ENCODE measurements at places on chromosomes 2 and 18.

DNA sequence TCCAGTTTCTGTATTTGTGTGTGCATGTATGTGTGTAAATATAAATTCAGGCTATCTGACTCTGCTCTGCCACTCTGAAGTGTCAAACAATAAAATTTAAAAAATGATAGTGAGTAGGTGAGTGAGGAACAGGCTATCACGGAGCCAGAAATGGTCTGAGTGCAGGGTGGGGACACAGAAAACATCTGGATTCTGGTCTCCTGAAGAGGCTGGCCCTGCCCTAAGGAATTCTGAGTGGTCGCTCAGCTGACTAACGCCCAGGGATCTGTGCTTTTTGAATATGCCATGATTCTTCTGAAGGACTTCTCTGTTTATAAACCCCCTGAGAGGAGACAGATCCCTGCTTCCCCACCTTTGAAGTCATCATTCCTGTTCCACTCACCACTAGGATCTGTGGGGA is 353.9 kb upstream of the GYPC start:
- no peak for DNase-seq

GRCh38 chr2:197577446-197577845 is 61.6 kb downstream of the MOB4 start:
- no peak for DNase-seq

GRCh38 chr2:188379748-188380147 is 88.1 kb downstream of the GULP1 start:
- no peak for DNase-seq

GRCh38 chr18:60174832-60175231 is 197.7 kb downstream of the MC4R start:
- no peak for DNase-seq

- DNase-seq: no peak
These were observed 160.9 kb upstream of the COL3A1 start for GRCh38 chr2:188813315-188813714.

- peak; percentile 51 for DNase-seq
These were observed 8.4 kb downstream of the TGIF1 start for GRCh38 chr18:3458378-3458777.

GRCh38 chr18:13236411-13236810 is 17.9 kb downstream of the LDLRAD4 start:
- no peak for DNase-seq

DNA sequence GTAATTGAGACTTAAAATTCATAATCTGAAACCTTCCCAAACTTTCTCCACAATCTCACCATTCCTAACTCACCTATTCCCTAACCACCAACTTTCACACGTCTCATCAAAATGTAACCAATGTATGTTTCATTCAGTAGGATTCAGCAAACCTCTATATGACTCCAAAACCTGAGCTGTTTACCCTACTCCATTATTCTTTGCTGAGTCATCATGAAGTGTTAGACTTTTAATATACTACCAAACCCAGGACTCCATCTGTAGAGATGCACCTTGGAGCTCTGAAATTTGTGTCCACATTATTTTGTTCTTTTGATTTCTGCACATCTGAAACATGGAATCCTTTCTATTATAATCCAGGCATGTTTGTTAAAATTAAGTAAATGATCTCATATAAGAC is 727.0 kb upstream of the PIK3C3 start:
- no peak for DNase-seq

GRCh38 chr2:60366135-60366712 is 187.2 kb downstream of the BCL11A start:
- no peak for DNase-seq

GRCh38 chr2:138767101-138767500 is 13.1 kb downstream of the NXPH2 start:
- no peak for DNase-seq

- DNase-seq: no peak
These were observed 55.4 kb upstream of the UPP2 start for GRCh38 chr2:158046121-158046880.

GRCh38 chr18:37499044-37499443 is 66.6 kb downstream of the CELF4 start:
- no peak for DNase-seq

DNA sequence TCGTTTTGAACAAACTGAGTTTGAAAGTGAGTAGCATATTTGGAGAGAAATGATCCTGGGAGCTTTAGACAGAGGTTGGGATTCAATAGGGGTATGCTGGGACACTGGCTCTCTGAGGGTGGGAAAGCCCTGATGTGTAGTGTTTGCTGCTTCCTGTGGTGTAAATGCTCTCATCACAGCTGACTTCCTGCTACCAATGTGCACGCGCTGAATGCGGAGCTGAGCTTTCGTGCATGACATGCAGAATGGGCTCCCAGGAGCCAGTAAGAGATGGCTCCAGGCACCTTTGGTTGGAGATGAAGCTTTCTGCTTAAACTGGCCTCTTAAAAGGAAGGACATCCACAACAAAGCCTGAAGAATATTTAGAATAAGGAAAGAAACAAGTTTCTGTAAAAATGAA is 224.1 kb upstream of the CCDC150 start:
- DNase-seq: no peak

GRCh38 chr2:233476651-233477547 is 89.7 kb downstream of the USP40 start:
- DNase-seq: no peak

GRCh38 chr2:207269038-207269437 is 103.3 kb upstream of the KLF7 start:
- no peak for DNase-seq

DNA sequence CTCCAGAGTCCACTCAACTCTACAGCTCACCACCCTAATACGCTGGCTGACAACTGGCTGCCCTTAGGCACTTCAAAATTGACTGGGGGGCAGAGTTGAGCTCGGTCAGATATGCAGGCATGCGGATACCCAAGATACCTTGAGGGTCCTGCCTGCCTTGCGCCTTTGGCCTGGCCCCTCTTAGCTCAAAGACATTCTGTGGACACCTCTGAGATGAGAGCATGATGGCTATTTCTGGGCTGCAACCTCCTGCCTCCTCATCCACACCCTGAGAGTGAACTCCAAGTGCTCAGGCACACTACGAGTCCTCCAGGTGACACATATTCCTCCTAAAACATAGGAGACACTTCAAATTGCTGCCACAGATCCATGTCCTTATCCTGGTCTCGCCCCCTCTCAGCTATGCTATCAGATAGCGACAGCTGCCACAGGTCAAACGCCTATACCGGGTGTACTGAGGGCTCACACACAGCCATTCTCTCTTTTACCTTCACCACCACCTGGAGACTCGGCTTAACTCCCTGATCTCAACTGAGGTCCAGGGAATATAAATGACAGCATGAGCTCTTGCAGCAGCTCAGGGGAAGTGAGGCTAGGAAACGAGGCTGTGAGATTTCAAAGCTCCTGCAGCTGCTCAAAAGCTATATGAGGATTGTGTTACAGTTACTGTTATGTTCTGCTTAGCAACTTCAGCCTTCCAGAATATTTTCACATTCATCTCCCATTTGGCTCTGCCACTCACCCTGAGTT is 60.5 kb upstream of the TEX51 start:
- no peak for DNase-seq

GRCh38 chr2:44392338-44392943 is 30.7 kb downstream of the CAMKMT start:
- peak; percentile 34 for DNase-seq

- no peak for DNase-seq
These were observed 84.4 kb downstream of the MEIS1 start for GRCh38 chr2:66519264-66519843.

- DNase-seq: no peak
These were observed 69.6 kb downstream of the THNSL2 start for GRCh38 chr2:88239781-88240180.

GRCh38 chr2:57546478-57546877 is 500.1 kb upstream of the VRK2 start:
- no peak for DNase-seq

DNA sequence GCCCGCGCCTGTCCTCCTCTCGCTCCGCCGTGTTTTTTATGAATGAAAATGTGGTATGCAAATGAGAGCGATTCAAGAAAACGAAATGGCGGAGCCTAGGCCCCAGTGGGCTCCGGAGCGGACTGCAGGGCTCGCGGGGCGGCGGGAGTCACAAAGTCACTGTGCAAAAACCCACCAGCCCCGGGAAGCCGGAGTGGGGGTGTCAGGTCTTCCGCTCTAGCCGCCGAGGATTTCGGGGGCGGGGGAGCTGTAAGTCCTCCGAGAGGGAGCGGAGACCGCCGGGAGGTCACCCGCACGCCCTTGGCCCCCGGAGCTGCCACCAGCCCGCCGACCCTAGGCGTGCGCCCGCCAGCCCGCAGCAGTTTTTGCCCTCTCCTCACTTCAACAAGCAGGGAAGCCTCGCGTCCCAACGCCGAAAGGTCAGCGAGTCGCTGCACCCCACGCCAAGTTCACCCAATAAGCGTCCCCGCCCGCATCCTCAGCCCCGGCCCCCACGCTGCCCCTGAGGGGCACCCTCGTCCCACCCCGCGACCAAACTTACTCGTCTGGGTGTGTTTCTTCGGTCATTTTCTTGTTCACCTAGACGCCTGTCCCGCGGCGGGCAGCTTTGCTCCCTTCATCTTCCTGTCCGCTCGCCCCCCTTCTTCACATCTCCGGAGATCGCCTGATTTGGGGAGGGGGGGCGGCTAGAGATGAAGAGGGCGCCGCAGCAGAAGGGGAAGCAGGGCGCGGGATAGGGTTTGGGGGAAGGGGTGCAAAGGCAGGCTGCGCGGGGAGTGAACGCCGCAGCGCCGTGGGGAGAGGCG is 775 bp downstream of the SPRED2 start:
- peak; percentile 43 for DNase-seq

DNA sequence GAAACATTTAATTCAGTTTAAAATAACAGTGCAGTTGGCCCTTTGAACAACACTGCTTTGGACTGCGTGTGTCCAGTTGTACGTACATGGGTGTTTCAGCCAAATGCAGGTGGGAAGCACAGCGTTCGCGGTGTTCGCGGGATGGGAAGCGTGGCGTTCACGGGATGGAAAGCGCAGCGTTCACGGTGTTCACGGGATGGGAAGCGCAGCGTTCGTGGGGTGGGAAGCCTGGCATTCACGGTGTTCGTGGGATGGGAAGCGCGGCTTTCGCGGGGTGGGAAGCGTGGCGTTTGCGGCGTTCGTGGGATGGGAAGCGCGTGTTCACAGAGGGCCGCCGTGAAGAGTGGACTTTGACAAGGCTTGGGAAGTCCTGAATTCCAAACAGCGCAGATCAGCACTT is 47.6 kb downstream of the CTDP1 start:
- no peak for DNase-seq

GRCh38 chr18:30927042-30927441 is 115.5 kb downstream of the DSC3 start:
- DNase-seq: no peak

- no peak for DNase-seq
These were observed 23.2 kb downstream of the ADAM17 start for GRCh38 chr2:9532421-9532820.

- no peak for DNase-seq
These were observed 81.6 kb downstream of the CIB4 start for GRCh38 chr2:26559556-26559955.

DNA sequence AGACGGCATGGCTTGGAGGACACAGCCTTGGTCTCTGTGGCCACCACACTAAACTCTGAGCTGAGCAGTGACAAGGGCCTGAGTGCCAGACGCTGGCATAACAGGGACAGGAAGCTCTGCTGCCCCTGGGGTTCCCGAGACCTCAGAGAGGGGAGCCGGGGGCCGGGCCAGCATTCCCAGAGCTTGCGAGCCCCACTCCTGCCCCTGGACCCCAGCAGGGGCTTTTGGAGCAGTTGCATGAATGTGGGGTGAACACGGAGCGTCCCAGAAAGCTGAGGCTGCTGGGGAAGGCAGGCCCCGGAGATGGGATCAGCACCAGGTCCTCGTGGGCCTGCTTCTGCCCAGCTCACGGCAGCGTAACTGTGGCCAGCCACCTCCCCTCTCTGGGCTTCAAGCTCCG is 7.6 kb upstream of the ERFE start:
- no peak for DNase-seq

- no peak for DNase-seq
These were observed 23.8 kb downstream of the GRHL1 start for GRCh38 chr2:9975328-9975727.

- no peak for DNase-seq
These were observed at the start of gene DOK6 for GRCh38 chr18:69400253-69400975. Gene DOK6 (plus strand): TSS chr18:69400888.

DNA sequence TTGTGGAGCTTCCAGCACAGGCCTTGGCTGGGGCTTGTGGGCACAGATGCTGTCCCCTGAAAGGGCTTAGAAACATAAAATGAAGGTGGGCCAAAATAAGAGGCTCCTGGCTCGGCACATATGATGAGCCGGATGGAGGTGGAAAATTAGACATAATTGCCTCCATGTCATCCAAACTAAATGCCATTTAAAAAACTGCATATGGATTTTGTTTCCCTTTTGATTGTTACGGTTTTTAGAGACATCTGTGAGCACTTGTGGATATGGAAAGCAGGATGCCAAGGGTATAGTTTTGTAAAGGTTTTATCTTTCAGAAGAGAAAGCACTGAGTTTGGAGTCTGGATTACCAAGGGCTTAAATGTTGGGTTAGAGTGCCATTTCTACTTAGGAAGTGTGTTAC is 498.3 kb downstream of the RIT2 start:
- no peak for DNase-seq

GRCh38 chr2:237987268-237987667 is 20.5 kb downstream of the UBE2F start:
- no peak for DNase-seq

DNA sequence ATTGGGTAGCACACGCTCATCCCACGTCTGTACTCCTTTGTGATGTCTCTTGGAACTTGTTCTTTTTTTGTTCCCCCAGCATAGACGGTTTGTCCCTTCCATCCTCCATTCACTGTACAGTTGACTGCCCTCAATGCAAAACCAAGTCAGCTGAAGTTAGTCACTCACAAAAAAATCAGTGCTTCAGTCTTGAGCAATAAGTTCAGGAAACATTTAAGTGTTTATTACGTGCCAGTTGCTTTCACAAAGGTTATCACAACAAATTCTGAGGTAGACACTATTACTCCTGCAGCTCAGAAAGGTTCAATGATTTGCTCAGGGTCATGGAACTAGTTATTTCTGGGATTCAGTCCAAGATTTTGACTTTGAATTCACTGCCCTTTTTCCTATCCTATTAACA is 102.2 kb downstream of the PDE1A start:
- no peak for DNase-seq

GRCh38 chr2:98448441-98449145 is 3.9 kb downstream of the INPP4A start:
- no peak for DNase-seq

GRCh38 chr2:56364902-56365301 is 181.1 kb downstream of the CCDC85A start:
- no peak for DNase-seq

DNA sequence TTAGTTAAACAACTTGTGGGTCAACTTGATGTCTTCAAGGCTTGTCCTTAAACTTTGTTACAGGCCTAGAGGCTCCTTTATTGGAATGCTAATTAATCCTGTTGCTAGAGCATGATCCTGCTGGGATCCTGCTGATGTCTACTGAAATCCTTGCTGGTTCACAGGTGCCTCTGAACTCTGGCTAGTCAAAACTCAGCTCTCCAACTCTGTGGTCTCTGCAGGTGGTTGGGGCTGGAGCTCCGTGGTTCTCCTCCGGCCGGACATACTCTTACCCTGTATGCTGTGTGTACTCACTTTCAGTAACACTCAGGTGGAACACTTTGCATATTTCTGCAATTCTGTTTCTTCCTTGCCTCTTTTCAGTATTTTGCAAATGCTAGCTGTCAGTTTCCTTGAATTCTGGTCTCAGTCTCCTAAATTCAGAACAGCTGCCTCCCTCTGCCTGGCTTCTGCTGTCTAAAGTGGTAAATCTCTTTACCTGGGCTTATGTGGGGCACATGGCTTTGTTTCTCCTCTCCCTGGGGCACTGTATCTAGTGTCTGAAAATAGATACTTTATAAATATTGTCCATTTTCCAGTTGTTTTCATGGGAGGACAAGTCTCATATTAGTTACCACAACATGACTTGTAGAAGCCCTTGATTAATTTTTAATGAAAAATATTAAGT is 113.0 kb downstream of the ATP9B start:
- no peak for DNase-seq

Measured in activated gamma-delta T cell treated with Interleukin-2 at 50 U/mL for 16 hours (primary cell).